ENCODE measurements at places on chromosomes 12 and 14.
A peak's percentile ranks its signal among the peaks of the same experiment; 100 is the strongest.

GRCh38 chr14:44846232-44846824 lies 115.4 kb downstream of the KLHL28 start:
- DNase-seq = no peak

- DNase-seq = no peak
These were observed 727 bp downstream of the LDHB start for GRCh38 chr12:21656905-21657325.

GRCh38 chr12:67362526-67362925 lies 93.4 kb downstream of the CAND1 start:
- DNase-seq = no peak

GRCh38 chr12:19140381-19141236 lies 11.1 kb downstream of the PLEKHA5 start:
- DNase-seq = no peak

DNA sequence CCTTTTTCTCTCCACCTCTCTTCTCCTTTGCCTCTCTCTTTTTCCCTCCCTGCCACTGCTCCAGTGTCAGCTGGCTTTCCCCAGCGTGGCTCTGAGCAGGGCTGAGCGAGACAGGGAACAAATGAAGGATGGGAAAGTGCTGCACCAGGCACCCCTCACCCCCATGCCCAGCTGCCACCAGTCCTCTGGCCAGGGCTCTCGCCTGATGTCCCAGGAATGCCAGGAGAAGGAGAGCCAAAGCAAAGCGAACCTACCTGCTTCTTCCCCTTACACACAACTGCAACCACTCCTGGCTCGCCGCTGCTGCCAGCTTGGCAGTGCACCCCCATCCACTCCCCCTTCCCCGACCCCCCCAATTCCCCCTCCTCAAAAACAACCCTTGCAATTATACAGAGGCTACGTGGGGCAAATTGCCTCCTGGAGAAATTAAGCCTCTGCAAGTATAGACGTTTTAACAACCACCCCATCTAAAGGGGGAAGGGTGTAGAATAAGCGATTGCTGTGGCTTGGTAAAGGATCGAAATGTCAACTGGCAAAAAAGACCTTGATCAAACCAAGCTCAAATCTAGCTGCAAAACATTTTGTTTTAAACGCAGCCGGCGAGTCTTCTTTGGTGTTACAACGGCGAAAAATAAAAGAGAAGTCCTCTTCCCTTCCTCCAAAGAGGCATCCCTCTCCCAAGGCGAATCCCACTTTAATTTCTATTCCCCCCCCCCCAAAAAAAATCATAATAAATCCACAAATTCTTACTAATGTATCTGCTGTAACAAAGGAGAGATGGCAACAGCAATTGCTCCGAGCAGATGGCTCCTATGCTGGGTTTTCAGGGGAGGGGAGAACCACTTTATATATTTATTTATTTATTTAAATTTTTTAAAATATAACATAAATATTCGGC lies 2.9 kb downstream of the BCL11B start:
- DNase-seq = peak; percentile 65

- DNase-seq = no peak
These were observed 2.3 kb downstream of the A2M start for GRCh38 chr12:9113296-9113986.

- DNase-seq = no peak
These were observed 230.4 kb downstream of the TRHDE start for GRCh38 chr12:72502546-72502945.

DNA sequence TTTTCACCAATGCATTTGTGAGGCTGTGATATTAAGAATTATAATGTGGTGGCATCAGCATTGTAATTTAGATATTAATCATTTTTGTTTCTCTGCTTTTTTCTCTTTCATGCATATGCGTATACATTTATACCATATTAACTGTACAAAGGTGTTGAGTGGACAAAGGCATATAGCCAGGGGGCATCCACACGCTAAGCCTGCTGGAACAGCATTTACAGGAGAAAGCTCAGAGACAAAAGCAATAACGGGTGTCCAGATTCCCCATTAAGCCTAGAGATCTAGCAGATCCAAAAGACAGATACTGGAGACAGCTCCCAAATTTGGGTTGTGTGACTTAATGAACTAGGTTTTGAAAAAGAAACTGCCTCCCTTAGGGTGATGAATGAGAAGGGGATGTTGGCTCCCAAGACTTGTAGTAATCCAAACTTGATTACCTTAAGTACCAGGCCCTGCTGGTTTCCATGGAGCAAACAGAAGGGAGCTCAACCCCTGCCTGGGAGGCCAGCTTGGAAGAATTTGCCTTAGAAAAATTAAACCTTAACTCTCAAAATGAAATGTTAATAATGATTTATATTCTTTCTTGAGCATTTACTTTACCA lies 181.9 kb downstream of the SLC6A15 start:
- no peak for DNase-seq

- DNase-seq = no peak
These were observed 160.6 kb upstream of the HMGA2 start for GRCh38 chr12:65663648-65664047.

DNA sequence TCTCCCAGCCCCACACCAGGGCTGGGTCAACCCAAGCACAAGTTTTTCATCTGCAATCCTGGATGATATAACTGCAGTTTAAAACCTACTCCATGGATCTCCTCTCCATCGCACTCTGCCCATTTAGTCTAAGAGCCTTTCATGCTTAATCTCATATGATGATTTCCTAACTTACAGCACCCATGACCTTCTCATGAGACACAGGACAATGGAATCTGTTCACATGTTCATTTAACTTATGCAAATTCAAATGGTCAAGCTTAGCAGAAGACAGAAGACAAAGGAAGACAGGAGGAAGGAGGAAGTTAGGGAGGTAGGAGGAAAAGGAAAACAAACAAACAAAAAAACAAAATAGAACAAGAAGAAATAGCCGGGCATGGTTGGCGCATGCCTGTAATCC lies 64.6 kb upstream of the PNMA1 start:
- DNase-seq = no peak

DNA sequence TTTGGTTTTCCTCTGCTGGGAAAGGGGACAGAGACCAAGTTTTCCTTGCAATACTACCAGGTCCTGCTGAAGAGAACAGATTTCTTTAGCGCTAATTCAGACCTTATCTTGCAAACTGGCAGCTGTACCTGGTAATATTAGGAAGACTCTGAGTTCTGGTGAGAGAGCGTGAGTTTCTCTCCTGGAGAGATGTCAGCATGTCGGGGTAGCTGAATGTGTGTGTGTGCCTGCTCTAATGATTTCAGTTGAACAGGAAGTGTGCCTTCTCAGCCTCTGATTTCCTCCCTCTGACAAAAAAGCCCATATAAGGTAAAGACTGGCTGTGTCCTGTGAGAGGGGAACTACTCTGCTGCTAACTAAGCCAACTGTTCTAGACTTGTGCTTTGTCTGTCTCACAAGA lies 10.3 kb upstream of the ERP27 start:
- DNase-seq = no peak

GRCh38 chr14:72839753-72840607 lies 53.9 kb downstream of the DPF3 start:
- DNase-seq = no peak

DNA sequence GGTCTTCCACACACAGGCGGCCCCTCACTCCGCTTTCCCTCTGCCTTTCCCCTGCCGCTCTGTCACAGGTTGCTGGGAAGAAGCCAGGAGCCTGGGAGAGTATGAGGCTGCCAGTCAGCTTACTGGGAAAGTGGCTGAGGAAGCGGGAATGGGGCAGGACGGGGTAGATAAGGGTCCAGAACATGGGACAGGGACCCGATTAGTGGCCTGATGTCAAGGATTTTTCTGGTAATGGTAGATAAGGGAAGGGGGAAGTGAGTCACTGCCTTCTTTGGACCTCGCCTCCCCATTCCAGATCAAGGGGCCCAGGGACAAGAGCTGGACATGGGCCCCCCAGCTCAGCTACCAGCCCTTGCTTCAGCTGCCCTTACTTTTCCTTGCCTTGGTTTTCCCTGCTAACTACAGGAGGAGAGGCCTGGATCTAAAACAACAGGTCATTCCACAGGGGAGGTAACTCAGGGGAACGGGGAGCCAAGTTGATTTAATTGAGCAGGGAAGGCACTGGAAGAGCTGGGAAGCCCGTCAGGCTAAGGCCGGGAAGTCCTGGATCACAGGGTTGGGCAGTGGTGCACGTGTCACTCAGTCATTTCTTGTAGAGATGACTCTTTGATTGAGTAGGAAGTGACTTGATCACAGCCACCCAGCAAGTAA lies 3.5 kb upstream of the LPAR5 start:
- DNase-seq = no peak

DNA sequence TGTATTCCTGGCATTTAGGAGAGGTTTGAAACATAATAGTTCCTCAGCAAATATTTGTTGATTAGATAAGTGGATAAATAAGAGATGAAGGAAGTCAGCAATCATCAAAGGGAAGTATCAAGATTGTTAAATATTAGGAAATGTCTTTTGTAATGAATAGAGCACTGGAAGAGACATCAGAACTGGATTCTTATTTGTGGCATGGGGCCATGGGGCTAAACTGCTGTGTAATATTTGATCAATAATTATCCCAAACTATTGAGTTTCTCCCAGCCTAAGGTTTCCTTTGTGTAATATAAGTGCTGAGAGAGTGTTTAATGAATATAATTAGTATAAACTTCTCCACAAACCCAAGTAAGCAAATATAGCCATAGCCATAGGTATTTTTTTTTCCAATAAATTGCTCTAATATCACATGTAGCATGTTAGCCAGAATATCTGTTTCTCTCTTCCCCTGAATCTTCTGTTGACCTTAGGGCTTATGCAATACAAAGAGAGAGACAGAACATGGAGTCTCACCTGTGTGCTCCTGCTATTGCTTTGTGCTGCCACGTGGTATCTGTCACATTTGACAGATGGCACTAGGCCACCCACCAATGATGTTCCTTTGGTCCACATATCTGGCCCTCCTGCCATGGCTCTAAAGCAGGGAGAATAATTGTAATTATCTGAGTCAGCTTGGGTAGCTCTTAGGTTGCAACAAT lies 658.7 kb downstream of the SOX5 start:
- no peak for DNase-seq

GRCh38 chr14:100813291-100813690 lies 12.6 kb upstream of the MEG3 start:
- DNase-seq = no peak

GRCh38 chr12:111626230-111626629 lies 27.1 kb upstream of the ATXN2 start:
- no peak for DNase-seq

- DNase-seq = no peak
These were observed 16.4 kb downstream of the NID2 start for GRCh38 chr14:52052288-52052943.

DNA sequence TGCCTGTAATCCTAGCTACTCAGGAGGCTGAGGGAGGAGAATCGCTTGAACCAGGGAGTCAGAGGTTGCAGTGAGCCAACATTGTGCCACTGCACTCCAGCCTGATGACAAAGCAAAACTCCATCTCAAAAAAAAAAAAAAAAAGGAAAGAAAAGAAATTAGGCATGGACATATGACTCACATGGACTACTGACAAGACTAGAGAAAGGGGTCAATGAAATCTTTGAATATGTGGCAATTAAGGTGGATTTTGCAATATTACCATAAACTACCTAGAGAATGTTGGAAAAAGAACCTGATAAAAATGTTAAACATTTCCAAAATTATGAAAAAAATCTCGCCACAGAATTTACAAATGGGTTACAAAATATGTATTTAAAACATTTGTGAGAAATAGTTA lies 873.6 kb downstream of the C12orf50 start:
- DNase-seq = no peak

Data from stimulated activated effector memory CD8-positive, alpha-beta T cell treated with anti-CD3 and anti-CD28 coated beads, Interleukin-12 subunit alpha, Interleukin-12 subunit beta, amount 100 ng/mL, for 72 hours (primary cell).